T47D (cell line): ENCODE measurements at places on chromosomes 11 and 22.

GRCh38 chr11:68993546-68993945 lies 12.8 kb upstream of the MRGPRD start:
- no peak for DNase-seq

- peak; percentile 98 for DNase-seq
Observed at GRCh38 chr11:101129203-101129943, at the start of gene PGR. Gene PGR, minus strand, starts transcription at chr11:101129813. Its CDS starts 743 bp downstream, at chr11:101129070.

GRCh38 chr11:46675288-46675851 lies 25.0 kb downstream of the ARHGAP1 start:
- peak; percentile 84 for DNase-seq

DNA sequence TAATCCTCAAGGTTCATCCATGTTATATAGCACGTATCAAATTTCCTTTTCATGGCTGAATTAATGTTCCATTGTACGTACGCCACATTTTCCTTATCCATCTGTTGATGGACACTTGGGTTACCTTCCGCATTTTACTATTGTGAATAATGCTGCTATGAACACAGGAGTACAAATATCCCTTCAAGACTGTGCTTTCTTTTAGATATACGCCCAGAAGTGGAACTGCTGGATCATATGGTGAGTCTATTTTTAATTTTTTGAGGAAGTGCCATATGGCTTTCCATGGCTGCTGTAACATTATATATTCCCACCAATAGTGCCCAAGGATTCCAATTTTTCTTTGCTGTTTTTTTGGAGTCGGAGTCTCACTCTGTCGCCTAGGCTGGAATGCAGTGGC lies 6.0 kb downstream of the MRPL40 start:
- DNase-seq, result no peak

GRCh38 chr11:46743693-46744339 lies 24.8 kb downstream of the F2 start:
- DNase-seq, result no peak

DNA sequence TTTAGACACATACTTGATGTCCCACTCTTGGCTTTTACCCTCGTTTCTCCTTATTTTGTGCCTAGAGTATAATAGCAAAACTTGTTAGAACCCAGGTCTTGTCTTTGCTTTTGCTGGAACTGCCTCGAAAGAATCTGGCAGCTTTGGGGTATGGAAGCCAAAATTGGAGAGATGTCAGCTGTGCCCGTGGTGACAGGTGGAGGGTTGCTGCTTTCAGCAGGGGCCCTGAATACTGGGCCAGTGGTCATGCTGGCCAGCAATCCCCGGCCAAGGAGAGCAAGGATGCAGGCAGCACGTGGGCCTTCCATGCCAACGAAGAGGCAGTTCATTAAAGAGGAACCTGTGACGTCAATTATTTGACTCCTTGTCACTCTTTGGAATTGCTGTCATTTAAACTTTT lies 181.1 kb downstream of the HIPK3 start:
- DNase-seq, result no peak

DNA sequence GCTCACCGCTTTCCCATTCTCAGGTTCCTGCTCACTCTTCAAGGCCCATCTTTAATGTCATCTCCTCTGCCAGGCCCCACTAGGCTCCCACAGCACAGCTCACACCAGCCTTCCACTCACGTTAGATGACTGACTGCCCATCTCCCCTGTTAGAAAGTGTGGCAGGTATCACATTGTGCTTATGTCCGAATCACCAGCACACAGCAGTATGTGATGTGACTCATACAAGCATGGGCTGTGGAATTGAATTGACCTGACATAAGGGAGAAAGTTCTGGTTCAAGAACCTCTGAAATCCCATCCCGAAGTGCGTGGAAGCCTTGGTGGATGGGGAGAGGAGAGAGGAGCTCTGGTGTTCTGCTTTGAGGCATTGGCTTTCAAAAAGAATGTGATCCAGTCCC lies 6.5 kb downstream of the VSTM5 start:
- DNase-seq, result no peak

- DNase-seq, result no peak
Observed at GRCh38 chr22:37811867-37812266, 4.1 kb downstream of the GCAT start.

- no peak for DNase-seq
Observed at GRCh38 chr22:30479981-30480380, 8.2 kb upstream of the SEC14L3 start.

DNA sequence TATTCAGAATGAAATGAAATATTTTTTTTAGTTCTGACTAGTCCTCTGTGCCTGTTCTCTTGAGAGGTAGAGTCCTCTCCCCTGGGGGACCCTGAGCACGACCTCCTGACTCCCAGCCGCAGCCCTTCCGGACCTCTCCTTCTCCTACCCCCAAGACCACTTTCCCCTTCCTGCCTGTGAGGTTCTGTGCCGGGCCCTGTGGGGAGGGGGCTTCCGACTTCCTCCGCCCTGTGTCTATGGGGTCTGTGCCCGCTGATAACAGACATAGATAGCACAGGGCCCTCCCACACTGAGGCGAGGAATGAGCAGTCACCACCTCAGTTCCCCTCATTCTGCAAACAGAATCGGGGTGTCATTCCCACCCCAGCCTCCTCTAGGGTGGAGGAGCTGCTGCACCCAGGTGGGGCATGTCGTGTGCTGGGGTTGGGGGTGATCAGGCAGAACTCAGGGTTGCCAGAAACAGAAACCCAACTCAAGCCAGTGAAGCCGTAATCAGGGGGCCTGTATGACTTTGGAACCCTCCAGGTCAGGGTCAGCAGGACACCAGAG lies 11.9 kb upstream of the PKP3 start:
- no peak for DNase-seq

DNA sequence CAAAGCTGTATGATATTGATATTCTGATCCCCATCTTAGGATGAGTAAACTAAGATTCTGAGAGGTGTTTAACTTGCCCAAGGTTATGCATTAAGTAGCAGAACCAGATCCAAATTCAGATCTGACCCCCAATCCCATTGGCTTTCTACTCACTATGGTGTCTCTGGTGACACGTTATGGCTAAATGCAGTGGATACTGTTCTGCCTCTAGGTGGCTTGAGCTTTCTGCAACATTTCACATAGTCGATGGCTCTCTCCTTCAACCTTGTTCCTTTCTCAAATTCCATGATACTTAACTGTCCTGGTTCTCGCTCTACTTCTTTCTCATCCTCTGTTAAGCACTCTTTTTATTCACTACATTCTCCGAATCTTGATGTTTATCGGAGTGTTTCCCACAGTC lies 9.4 kb downstream of the C11orf97 start:
- no peak for DNase-seq

- DNase-seq, result no peak
Observed at GRCh38 chr11:33116535-33116934, 44.7 kb downstream of the CSTF3 start.

DNA sequence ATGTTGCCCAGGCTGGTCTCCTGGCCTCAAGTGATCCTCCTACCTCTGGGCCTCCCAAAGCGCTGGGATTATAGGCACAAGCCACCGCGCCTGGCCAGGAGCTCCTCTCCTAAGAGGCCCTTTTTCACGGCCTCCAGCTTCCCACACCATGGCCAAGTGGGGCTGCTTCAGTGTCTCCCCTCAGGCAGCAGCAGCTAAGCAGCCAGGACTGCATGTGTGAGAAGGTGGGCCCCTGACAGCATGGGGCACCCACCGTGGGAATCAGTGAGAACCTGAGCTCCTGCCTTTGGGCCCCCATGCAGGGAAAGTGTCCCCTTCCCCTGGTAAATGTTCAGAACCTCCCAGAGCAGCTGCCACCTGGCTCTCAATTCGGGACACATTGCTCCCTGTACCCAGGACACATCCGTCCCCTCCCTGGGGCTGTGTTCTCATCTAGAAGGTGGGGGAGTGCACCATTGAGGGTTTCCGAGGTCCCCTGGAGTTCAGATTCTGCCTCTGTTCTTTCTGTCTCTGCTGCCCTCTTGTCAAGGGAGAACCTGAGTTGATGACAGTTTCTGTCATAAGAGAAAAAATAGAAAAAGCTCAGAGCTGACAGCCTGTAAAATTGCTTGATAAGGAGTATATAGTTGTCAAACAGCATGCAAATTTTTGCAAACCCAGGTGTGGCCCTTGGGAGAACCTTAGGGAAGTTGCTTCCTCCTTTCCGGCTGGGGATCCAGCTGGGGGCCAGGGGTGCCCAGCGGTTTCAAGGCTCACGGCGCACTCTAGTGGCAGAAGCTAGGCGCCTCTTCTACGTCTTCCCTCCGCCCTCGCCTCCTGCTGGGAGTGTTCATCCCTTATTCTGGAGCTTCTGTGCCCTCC lies 29.7 kb downstream of the FAM83F start:
- peak; percentile 74 for DNase-seq

- DNase-seq, result no peak
Observed at GRCh38 chr11:102724904-102725500, at the start of gene MMP8. Gene MMP8, minus strand, starts transcription at chr11:102724954. Its CDS starts 99 bp downstream, at chr11:102724855.

GRCh38 chr11:122337704-122338103 lies 221.7 kb upstream of the BLID start:
- no peak for DNase-seq

GRCh38 chr11:121932646-121933185 lies 183.3 kb downstream of the BLID start:
- DNase-seq, result no peak

DNA sequence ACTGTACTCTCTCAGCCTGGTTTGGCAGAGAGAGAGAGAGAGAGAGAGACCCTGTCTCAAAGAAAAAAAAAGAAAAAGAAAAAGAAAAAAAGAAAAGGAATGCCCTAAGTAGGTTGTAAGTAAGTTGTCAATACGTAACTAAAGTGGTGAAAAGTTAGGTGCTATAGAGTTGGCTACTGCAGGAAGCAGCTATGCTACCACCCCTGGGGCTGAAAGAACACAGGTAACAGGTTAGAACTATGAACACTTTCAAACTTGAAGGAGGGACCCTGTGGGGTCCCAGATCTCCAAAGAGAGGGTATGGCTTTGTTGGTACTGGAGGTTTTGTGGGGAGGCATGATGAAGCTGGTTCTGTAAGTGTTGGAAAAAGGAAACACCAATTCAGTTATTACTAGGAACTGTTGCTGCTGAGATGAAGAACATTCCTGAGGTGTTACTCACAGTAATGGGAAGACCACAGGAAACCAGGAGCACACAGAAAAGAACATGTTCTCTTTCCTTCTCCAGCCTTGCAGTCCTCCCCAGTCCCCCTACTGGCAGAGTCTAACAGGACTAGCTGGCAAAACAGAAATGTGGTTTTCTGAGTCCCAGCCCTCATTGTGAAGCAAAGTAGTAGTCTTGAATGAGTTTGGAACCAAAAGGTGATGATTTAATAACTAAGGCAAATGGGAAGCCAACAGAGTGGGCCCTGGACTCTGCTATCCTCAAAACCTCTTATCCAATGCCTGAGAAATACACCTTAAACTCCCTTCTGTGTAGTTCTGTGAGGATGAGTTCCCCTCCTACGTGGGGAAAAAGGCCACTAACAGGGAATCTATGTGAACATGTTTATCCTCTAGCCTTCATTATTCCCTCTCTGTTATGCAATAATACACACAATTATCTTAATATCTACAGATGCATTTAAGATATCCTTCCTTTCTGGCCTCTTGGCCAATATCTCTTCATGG lies 427.0 kb upstream of the DDI1 start:
- DNase-seq, result peak; percentile 58

DNA sequence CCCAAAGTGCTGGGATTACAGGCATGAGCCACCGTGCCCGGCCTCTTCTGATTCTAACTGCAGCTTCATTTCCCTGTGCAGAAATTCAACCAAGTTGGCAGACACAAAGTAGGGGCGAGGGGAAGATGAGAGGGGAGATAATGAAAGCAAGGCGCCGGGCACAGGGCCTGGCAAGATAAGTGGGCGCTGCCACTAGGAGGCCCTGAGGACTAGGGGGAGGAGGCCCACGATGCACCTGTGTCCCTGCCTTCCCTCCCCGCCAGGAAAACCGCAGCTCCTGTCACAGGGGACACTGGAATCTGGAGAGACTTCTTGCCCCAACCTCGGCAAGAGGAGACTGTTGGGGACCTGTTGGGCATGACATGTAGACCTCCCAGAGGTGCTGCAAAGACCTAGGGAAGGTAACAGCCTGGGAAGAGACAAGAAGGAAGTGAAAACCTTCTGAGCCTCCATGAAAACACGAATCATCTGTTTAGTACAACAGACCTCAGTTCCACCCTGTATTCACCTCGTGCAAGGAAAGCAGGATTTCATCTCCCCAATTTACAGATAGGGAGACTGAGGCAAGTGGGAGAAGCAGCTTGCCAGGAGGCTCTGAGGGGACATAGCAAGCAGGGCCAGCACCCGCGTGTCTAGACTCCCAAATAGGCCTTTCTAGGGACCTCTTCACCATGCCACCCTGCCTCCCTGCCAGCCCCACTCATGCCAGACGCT lies 3.1 kb upstream of the LGALS1 start:
- DNase-seq, result no peak

DNA sequence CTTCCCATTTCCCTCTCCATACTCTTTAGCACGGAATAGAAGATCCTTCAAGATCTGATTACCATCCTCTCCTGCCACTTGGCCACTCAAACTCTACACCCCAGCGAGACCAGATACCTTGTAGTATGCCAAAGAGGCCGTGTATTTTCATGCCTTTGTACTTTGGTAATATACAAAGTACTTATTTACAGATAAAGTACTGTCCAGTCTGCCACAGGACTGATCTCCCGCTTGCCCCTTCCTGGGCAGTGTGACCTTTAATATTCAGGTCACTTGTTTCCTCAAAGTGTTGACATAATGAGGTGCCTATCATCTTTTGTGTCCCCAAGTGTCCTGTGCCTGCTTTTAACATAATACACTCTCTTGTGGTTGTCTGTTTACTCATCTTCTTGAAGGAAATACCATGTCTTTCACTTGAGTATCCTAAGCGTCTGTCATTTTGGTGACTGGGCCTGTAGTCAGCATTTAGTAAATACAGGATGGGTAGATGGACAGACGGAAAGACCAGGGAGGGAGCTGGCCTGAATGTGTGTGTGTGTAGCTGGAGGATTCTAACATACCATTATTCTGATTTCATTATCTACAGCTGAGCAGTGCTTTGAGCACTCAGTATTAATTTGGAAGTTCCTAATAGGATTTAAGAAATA lies 137.4 kb downstream of the NAV2 start:
- no peak for DNase-seq

- no peak for DNase-seq
Observed at GRCh38 chr11:8109675-8110074, 28.7 kb downstream of the TUB start.

- no peak for DNase-seq
Observed at GRCh38 chr11:33616552-33616951, 84.1 kb downstream of the C11orf91 start.

DNA sequence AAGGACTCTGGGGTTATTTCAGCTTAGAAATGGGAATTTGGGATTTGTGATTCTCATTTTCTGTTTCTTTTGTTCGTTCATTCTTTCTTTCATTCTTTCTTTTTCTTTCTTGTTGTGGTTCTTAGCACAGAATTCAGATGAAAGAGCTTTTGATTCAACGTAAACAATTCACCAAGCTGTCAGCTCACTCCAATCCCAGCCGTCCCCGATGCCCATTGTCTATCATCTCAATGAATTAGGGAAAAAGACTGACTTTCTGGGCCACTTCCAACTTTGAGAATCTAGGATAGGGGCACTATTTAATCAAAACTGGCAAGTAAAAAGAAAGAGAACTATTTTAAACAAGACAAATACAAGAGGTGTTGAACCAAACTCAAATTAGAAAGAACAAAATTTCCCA lies 25.1 kb upstream of the TMA7B start:
- no peak for DNase-seq

- no peak for DNase-seq
Observed at GRCh38 chr11:93579187-93579751, 36.1 kb upstream of the SMCO4 start.
